CD4-positive, alpha-beta memory T cell (primary cell): ENCODE measurements at places on chromosomes 2 and 18.

- no peak for DNase-seq
These were observed 98.1 kb downstream of the LRRC30 start for GRCh38 chr18:7329016-7329415.

DNA sequence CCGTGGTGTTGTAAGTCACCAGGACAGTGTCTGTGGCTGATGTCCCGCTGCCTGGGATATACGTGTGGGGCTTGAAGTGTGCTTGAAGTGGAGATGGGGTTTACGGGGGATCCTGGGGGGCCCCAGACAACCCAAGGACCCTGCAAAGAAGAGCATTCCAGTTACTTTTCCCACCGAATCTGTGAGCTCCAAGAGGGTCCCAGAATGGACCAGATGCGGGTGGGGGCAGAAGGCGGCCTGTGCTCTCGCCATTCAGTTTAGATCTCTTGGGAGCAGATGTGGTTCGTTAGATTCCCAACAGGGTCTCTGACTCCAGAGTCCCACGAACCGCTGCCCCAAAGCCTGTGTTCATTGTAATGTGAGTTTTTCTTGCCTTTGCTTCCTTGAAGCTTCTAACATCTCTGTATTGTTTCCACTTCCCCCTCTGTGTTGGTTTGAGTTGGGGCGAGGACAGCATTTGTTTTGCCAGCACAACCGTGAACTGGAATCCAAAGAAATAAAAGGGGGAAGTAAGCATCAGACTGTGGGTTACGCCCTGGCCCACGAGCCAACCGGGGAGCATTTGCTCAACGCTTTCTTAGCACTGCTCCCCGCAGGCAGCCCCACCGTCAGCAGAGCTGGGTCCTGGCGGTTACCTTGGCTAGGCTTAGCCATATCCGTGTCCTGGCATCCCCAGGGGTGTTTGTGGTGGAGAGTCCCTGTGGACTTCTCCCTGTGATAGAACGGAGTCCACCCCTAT, 92.1 kb downstream of the SH3BP4 start:
- DNase-seq, result no peak

GRCh38 chr2:15980605-15981098, 40.3 kb downstream of the MYCN start:
- DNase-seq, result no peak

DNA sequence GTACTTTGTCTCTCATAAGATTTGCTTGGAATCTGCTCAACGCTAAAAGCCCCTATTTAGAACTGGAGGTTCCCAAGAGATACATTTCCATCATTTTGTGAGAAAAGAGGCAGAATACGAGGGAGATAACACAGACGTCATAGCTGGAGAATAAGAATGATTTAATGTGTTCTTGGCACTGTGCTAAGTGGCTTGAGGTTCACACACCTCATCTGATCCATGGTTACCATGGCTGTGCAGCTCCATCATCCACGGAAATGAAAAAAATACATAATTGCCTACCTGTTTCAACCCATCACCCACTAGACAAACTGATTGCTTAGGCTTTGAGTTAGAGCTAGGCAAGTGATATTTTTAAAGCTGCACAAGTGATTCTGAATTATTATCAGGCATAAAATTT, 227.6 kb downstream of the SLC8A1 start:
- no peak for DNase-seq

DNA sequence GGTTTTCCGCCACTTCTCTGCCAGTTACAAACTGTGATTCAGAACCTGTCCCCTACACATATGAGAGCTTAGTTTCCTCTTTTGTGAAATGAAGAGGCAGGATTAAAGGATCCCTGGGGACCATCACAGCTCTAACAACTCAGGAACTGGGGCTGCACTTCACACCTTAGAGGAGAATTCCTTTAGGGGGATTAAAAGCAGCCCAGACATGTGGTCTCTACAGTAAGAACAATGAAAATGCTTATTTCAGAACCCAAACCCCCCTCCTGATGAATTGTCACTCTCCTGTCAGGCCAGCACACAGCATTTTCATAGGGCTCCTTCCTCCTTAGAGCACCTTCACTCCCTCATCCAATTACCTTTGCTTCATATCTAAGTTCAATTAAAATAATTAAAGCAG, 101.5 kb upstream of the NEDD4L start:
- no peak for DNase-seq

GRCh38 chr2:28927878-28928277, 33.4 kb downstream of the WDR43 start:
- DNase-seq, result no peak

- DNase-seq, result no peak
These were observed 1.9 kb upstream of the STAT4 start for GRCh38 chr2:191152482-191153240.
